ENCODE measurements at places on chromosomes 1 and 21.

GRCh38 chr21:32252136-32252535 is 26.7 kb downstream of the MIS18A start:
- no peak for DNase-seq

DNA sequence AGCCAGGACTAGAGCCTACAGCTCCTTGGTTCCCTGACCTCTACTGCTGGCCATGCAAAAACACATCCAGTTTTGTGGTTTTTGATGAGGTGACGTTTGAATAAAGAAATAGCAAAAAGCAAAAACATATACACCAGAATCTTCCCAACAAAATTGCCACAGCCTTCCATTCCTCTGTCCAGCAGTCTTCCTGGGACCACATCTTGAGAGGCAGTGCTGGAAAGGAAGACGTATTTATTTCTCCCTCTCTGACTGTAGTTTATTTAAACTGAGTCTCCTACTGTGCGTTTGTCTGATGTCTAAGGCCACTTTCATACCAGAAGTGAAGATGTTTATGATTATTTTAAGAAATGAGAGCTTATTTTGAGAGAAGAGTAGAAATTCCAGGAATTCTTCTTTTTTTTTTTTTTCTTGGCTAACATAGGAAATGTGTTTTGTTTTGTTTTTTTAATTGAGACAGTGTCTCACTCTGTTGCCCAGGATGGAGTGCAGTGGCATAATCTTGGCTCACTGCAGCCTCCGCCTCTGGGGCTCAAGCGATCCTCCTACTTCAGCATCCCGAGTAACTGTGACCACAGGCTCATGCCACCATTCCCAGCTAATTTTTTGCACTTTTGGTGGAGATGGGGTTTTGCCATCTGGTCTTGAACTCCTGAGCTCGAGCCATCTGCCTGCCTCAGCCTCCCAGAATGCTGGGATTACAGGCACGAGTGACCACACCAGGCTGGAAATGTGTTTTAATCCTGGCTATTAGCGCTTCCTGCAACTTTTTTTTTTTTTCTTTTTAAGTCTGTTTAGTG is 118.5 kb downstream of the ITSN1 start:
- no peak for DNase-seq

DNA sequence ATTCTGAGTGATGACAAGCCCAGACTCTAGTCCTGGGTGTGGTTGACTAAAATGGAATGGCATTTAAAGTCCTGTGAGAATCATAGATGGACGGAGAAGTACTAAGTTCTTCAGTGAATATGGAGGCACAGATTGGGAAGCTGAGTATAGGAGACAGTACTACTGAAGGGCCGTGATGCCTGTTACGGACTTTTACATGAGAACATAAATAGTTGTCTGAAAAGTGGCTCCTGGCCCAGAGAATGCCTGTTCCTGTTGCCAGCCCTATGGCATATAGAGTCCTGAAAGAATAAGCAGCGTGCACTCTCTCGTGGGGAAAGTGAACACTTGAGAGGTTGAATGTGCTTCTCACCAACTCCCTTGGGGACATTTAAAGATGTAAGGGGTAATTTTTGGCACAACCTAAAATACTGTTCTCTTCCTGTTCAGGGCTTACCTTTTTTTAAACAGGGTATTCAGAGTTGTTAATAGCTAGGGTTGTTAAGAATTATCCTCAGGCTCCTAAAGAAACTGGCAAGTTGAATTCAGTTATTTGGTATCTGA is 20.4 kb downstream of the CCT8 start:
- no peak for DNase-seq

GRCh38 chr1:244405856-244406255 is 45.9 kb downstream of the ADSS2 start:
- DNase-seq = no peak

- DNase-seq = no peak
Observed at GRCh38 chr1:34286511-34286910, 109.8 kb downstream of the C1orf94 start.
